ENCODE measurements at places on chromosomes 2 and 18.
A peak's percentile ranks its signal among the peaks of the same experiment; 100 is the strongest.

DNA sequence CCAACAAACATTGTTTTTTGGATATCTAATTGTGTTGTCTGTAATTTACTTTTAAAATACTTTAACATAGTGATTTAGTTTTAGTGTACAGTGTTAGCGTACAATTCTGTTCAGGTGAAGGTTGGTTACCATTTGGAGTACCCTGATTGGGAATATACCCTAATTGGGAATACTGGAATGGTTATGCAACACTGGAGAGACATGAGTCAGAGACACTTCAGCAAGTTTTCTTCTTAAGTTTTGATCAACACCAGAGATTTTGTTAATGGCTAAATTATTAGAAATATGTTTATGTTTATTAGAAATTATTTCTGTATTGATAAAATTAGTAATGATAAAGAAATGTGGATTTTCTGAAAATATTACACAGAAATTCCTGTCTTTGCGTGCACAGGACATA, 100.3 kb upstream of the NABP1 start:
- no peak for DNase-seq

DNA sequence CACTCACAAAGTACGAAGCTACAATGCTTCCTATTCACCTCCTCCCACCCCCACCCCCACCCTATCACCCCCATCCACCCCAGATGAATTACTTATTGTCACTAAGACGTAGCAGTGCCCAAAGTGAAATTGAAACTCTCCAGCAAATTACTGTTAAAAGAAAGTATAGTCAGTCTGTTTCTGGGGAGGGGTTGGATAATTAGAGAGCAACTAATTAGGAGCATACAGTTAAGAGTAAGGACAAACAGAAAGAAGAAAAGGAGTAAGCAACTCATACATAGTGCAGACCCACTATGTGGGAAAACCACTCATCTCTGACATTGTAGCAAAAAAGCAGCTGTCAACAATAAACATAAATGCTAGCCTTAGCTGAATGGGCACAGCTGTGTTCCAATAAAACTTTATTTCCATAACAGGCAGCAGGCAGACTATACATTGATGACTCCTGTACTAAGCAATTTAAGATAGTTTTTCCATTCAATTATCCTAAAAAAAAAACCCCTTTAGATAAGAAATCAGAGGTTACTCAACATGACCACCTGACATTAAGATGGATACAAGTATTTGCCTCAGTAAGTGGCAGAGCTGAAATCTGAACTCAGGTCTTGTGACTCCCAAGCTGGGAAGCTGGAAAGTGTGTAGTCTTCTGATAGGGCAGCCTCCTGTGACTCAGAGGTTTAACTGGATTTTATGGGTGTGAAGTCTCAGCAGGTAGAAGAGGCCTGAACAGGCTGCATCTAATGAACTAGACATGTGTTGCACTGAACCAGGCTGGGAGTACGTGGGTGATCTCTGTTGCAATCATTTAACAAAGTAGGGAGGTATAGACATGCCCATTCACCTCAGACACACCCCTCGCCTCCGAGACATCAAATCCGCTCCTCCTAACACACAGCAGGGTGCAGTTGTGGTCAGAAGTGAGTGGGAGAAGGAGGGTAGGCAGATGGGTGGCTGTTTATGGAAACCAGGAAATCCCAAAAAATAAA, 171.8 kb upstream of the KLF7 start:
- DNase-seq, result peak; percentile 54

DNA sequence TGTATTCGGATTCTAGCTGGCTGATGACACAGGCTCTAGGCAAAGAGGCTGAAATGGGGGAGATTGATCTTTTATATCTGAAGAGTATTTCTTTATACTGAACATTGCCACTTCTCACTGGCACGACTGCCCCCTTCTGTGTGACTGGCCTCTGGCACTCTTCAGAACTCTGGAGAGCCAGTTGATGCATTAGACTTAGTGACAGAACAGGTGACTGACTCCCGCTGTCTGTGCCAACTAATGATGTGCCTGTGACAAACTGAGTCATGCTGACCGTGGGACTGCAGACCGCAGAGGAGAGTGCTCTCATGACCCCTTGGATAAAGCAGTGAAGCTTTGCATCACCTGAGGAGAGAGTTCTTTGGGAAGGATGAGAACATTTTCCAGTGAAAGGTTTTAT, 14.4 kb downstream of the MGAT5 start:
- peak; percentile 33 for DNase-seq

DNA sequence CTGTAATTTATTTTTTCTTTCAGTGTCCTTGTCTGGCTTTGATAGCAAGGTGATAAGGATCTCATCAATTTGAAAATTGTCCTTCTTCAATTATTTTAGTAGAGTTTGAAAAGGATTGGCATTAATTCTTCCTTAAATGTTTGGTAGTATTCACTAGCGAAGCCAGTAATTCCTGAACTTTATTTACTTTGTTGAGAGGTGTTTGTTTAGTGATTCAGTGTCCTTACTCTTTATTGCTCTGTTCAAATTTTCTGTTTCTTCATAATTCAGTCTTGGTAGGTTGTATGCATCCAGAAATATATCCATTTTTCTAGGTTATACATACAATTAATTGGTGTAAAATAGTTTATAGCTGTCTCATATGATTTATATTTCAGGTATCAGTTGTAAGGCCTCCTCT, 676.7 kb upstream of the POU3F3 start:
- no peak for DNase-seq

- peak; percentile 92 for DNase-seq
These were observed 87.1 kb upstream of the MCFD2 start for GRCh38 chr2:47002480-47003381.

GRCh38 chr18:21453511-21453901, 147.0 kb downstream of the ESCO1 start:
- peak; percentile 87 for DNase-seq

- DNase-seq, result peak; percentile 76
These were observed 10.5 kb upstream of the CDK15 start for GRCh38 chr2:201795607-201796477.

DNA sequence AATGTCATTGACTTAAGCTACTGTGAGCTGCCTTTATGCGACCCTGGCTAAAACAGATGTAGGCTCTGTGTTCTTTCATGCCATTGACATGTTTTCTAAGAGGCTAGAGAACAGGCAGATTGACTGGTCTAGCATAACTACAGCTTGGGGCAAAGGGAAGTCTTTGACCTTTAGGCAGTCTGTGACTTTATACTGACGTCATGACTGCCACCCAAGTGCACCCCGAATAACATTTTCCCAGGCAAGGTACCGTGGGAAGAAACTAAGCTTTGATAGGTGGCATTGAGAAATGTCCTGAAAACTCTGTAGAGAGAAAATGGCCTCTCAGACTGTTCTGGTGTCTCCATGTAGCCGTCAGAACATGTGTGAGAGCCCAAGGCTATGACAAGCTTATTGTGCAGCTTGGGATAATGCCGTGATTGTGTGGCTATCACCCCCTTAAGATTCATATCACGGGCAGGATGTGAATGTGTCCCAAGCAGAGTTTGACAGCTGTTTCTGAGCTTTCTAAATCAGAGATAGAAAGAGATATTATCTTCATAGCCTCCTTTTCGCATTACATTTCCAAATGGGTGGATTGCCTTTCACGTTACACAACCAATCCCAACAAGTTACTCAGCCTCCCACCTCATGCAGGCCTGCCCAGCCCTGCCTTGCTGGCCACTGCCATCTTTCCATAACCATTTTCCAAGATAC, 672.2 kb upstream of the ACVR2A start:
- DNase-seq, result no peak

GRCh38 chr18:48690494-48690893, 151.7 kb downstream of the CTIF start:
- no peak for DNase-seq

DNA sequence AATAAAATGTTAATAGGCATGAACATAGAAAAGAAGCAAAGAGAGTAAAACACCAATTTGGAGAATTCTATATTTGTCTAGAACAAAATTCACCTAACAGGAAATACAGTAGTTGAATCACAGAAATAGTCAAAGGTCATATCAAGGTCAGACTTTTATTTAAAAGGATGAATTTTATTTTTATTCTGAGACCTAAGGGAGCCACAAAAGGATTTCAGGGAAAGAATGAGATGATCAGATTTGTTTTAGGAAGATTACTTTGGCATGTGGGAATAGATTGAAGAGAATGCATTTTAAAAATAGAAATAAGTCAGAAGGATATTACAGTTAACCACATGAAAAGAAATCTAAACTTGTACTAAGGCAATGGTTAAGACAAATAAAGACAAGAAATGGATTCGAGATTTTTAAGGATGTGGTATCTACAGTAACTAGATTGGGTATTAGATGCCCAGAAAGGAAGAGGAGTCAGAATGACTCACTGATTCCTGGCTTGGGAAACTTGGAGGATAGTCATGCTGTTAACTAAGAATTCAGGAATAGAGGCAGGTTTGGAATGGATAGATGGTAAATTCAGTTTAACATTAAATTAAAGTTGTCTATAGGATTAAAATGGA, 56.0 kb downstream of the METTL4 start:
- no peak for DNase-seq

GRCh38 chr2:240412975-240413812, 22.3 kb upstream of the GPC1 start:
- DNase-seq, result no peak

DNA sequence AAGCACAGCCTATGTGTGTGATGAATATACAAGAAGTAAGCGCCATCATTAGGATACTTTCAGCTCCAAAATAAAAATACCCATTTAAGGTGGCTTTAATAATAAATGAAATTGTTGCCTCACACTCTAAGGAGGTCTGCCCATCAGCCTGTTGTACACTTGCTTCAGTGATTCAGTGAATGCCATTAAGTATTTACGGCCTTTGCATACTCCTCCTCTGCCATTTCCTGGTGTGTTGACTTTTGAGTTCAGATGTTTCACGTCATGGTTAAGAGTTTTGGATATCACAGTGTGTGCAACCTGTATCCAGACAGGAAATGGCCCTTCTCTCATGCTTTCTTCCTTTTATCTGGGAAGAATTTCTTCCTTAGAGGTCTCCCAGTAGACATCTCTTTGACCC, 38.6 kb upstream of the SNORC start:
- no peak for DNase-seq

GRCh38 chr2:61911510-61911909, 6.0 kb downstream of the COMMD1 start:
- DNase-seq, result peak; percentile 15

- DNase-seq, result no peak
These were observed 47.3 kb upstream of the ODC1 start for GRCh38 chr2:10495311-10495987.

- DNase-seq, result peak; percentile 97
These were observed 38.2 kb downstream of the BOLA3 start for GRCh38 chr2:74109551-74109950.

GRCh38 chr2:43699761-43700160, 23.5 kb upstream of the C1GALT1C1L start:
- DNase-seq, result no peak

- peak; percentile 48 for DNase-seq
These were observed 88.2 kb downstream of the PLB1 start for GRCh38 chr2:28583899-28584553.

DNA sequence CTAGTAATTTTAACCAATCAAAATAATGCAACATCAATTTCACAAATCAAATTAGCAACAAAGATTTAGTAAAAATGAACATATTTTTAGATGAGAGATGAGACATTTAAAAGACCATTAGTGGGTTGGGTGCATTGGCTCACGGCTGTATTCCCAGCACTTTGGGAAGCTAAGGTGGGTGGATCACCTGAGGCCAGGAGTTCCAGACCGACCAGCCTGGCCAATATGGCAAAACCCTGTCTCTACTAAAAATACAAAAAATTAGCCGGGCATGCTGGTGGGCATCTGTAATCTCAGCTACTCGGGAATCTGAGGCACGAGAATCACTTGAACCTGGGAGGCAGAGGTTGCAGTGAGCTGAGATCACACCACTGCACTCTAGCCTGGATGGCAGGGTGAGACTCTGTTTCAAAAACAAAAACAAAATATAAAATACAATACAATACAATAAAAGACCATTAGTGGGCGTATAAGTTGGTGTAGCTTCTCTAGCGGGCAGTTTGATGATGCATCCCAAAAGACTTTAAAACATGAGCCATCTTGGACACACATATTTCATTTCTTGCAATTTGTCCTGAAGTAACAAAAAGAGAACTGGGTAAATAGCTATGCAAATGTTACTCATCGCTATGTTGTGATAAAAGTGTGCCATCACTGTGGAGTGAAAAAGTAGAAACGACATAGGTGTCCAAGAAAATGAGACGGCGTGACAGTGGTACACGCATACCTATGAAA, 101.8 kb downstream of the COL6A3 start:
- no peak for DNase-seq

Data from cerebellar cortex (tissue), 1 donor.